Osteocyte (in vitro differentiated cells): ENCODE measurements at places on chromosomes 16 and 17. TPM values are rescaled to one million over a fixed set of nuclear protein-coding genes. Genes with fewer than 3 reads are reported as not detected.

CACNG1 gene
- not detected in 2 replicates for total RNA-seq

COG7 gene
- 25.4 and 26.1 TPM in 2 replicates for total RNA-seq

PRAC1 gene
- total RNA-seq, result not detected in 2 replicates

TUBG2 gene
- 32.8 and 33.3 TPM in 2 replicates for total RNA-seq

SLFN13 gene
- 6.4 and 9.0 TPM in 2 replicates for total RNA-seq

PDE6G gene
- total RNA-seq, result 0.83 and 0.84 TPM in 2 replicates

RBFOX1 gene
- not detected in 2 replicates for total RNA-seq

SYCE1L gene
- 4.1 and 5.5 TPM in 2 replicates for total RNA-seq

BAHCC1 gene
- 55.7 and 57.0 TPM in 2 replicates for total RNA-seq

FBXO39 gene
- total RNA-seq, result not detected in 2 replicates

SMPD3 gene
- total RNA-seq, result not detected in 2 replicates

AANAT gene
- not detected in 2 replicates for total RNA-seq

DNA sequence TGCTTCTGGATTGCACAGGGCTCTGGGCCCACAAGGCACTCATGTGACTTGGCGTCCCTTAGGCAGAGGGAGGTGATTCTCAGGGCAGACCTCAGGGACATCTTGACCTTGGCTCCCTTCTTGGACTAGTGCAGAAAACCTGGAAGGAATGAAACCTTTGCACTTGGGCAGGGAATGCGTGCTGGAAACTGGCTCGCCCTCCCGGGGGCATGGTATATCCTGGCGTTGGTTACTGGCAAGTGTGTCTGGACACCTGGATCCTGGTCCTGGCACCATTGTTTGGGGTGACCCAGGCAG lies 63.5 kb upstream of the LGALS9 start:
- no peak overlapping the region for H3K4me3 ChIP-seq
- H3K36me3 ChIP-seq, result peaks cover 2% of the 10 kb centered on the region
- DNase-seq, result no peak

- H3K27ac ChIP-seq, result no peak overlapping the region
- peaks cover 6% of the 10 kb centered on the region for H3K27me3 ChIP-seq
- H3K36me3 ChIP-seq, result no peaks in the 10 kb centered on the region
- H3K4me3 ChIP-seq, result peak overlapping the region; percentile 45
- H3K4me1 ChIP-seq, result peaks cover 11% of the 10 kb centered on the region
Observed at GRCh38 chr17:12973496-12974004, 44.3 kb downstream of the ELAC2 start.

DNA sequence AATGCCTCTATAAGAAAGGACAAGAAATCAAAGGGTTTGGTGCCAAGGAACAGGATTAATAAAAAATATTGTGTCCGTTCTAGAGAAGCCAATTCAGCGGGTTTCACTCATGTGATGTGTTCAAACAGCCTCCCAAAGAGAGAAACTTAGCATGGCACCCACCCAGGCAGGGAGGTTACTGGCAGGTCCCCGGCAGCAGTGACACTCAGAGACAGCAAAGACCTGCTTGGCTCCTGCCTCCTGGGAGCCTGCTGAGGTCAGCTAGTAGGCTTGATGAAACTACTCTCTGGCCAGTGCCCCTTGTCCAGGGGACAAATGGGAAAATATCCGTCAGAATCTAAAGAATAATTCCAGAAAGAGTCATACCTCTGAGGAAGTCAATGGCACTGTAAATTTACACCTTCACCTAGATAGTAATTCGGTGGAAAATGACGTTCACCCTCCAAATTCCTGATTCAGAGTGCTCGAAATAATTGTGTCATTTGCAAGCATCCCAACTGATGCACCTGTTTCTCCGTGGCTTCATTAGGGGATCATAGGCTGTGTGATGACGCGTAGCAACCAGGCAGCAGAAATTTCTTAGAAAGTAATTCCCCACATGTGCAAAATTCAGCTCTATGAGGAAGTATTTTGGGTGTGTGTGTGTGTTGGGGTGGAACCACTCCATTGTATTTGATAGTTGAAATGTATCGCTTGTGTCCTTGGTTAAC lies 481.5 kb upstream of the ZFHX3 start:
- peaks cover 18% of the 10 kb centered on the region for H3K27me3 ChIP-seq
- no peak for DNase-seq
- H3K36me3 ChIP-seq, result no peaks in the 10 kb centered on the region
- no peak overlapping the region for H3K4me3 ChIP-seq

- H3K4me3 ChIP-seq, result no peak overlapping the region
- no peak for DNase-seq
- no peaks in the 10 kb centered on the region for H3K4me1 ChIP-seq
Observed at GRCh38 chr16:52584354-52585320, 37.7 kb upstream of the TOX3 start.

DNA sequence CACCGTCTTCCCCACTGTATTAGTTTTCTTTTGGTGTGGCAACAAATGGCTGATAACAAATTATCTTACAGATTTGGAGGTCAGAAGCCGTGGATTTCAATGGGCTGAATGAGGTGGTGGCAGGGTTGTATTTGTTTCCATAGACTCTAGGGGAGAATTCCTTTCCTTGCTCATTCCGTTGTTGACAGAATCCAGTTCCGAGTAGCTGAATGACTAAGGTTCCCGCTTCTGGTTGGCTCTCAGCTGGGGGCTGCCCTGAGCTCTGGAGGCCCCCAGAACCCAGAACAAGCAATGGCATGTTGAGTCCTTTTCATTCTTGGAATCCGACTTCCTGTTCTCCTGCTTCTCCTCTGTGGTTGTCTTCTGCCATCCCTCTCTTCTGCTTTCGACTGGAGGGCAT lies 280.4 kb downstream of the SNX29 start:
- DNase-seq, result no peak
- peaks cover 4% of the 10 kb centered on the region for H3K36me3 ChIP-seq
- peaks cover 7% of the 10 kb centered on the region for H3K4me1 ChIP-seq
- H3K27ac ChIP-seq, result no peak overlapping the region

DNA sequence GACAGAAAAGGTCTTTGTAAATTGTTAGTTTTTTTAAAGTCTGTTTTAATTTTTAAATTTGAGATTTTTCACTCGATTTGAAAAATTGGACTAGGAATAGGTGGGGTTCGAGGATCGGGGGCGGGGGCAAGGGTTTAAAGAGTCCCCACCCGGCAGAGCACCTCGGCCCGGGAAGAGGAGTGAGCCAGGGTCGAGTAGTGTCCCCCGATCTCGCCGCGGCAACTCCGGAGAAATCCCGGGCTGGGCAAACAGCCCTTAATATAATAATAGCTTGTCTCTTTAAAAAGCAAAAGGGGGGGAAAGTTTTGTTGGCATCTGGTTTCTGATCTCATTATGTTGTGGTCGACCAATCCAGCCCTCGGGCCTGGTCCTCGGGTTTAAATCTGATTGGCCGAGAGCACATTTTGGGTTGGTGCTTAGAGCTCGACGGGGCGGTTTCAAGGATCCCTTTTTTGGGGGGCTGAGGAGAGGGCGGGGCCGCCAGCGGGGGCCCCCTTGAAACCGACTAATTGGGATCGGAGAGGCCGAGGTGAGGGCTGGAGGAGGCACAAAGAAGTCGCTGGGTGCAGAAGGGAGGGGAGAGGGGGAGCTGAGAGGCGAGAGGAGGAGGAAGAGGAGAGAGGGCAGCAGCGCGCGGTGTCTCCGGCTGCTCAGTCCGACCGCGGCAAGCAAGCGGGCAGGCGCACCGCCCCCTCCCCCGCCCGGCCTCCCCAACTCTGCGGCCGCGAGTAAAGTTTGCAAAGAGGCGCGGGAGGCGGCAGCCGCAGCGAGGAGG lies at the start of gene FZD2:
TSS of gene FZD2 (plus strand) at position 653 of the 775 bp plus-strand sequence. CDS start 205 bp downstream, outside the sequence.
- H3K27ac ChIP-seq, result peak within 1 kb of the TSS; percentile 99
- H3K36me3 ChIP-seq, result peaks cover 35% of the 10 kb centered on the region
- H3K4me1 ChIP-seq, result peaks cover 45% of the 10 kb centered on the region
- H3K4me3 ChIP-seq, result peak within 1 kb of the TSS; percentile 98
- DNase-seq, result peak; percentile 98
- no peaks in the 10 kb centered on the region for H3K27me3 ChIP-seq

DNA sequence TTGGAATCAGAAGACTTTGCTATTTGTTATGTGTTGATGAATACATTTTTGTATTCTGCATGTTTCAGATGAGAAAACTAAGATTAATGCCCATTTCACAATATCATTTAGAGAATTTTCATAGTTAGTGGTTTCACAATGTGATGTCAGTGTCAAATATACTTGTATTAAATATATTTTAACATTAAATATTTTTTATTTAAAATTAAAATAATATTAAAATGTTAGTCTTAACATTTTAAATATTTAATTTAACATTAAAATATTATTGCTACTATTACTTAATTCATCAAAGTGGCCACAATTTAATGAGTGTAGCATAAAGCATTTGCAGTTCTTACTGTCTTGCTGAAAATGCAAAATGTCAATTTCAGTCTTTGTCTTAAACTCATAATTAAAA lies 478.8 kb downstream of the KCNJ2 start:
- DNase-seq, result no peak
- H3K36me3 ChIP-seq, result no peaks in the 10 kb centered on the region

- H3K27me3 ChIP-seq, result no peaks in the 10 kb centered on the region
- no peak for DNase-seq
- H3K36me3 ChIP-seq, result peaks cover 19% of the 10 kb centered on the region
- peaks cover 26% of the 10 kb centered on the region for H3K4me1 ChIP-seq
- H3K4me3 ChIP-seq, result no peak overlapping the region
Observed at GRCh38 chr17:49835472-49835871, 12.4 kb downstream of the TAC4 start.

DNA sequence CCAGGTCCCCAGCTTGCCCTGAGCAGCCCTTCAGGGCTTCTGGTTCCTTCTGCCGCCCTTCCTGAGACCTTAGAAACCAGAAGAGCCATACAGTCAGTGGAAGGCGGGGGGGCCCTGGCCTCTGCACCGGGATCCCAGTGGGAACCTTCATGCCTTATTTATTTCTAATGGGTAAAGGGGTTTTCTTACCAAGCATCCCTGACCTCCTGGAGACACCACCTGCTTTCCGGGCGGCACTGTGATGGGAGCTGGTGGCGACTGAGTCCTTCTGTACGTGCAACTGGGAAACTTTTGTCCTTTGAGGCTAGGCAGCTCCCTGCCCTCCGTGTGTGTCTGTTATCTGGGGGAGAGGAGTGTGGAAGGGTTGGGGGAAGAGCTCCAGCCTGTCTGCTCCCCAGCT lies 7.2 kb upstream of the MRPL58 start:
- no peak overlapping the region for H3K4me3 ChIP-seq
- H3K27ac ChIP-seq, result no peak overlapping the region
- H3K27me3 ChIP-seq, result no peaks in the 10 kb centered on the region
- peaks cover 12% of the 10 kb centered on the region for H3K36me3 ChIP-seq
- H3K4me1 ChIP-seq, result no peaks in the 10 kb centered on the region
- DNase-seq, result no peak

- peak; percentile 78 for DNase-seq
- H3K4me3 ChIP-seq, result no peak overlapping the region
- H3K4me1 ChIP-seq, result no peaks in the 10 kb centered on the region
- no peaks in the 10 kb centered on the region for H3K27me3 ChIP-seq
- H3K27ac ChIP-seq, result no peak overlapping the region
- H3K36me3 ChIP-seq, result no peaks in the 10 kb centered on the region
Observed at GRCh38 chr16:10684511-10685151, 10.1 kb downstream of the TEKT5 start.

DNA sequence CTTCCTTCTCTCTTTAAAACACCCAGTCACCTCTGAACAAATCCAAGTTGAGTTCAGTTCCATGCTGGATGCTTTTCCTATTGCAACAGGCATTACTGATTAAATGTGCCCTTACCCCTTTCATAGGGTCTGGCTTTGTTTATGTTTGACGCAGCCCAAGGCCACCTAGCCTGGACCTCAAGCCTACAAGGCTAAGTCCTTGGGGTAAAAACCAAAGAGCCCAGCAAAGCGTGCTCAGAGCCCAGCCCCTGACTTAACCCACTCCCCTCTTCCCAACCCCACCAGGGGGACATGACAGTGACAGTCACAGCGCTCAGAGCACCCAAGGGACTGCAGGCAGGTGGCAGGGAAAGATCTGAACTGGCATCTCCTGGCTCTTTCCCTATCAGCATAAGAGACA lies 200.6 kb downstream of the XYLT1 start:
- no peak overlapping the region for H3K4me3 ChIP-seq
- no peak for DNase-seq
- no peak overlapping the region for H3K27ac ChIP-seq
- H3K36me3 ChIP-seq, result no peaks in the 10 kb centered on the region
- peaks cover 15% of the 10 kb centered on the region for H3K4me1 ChIP-seq

DNA sequence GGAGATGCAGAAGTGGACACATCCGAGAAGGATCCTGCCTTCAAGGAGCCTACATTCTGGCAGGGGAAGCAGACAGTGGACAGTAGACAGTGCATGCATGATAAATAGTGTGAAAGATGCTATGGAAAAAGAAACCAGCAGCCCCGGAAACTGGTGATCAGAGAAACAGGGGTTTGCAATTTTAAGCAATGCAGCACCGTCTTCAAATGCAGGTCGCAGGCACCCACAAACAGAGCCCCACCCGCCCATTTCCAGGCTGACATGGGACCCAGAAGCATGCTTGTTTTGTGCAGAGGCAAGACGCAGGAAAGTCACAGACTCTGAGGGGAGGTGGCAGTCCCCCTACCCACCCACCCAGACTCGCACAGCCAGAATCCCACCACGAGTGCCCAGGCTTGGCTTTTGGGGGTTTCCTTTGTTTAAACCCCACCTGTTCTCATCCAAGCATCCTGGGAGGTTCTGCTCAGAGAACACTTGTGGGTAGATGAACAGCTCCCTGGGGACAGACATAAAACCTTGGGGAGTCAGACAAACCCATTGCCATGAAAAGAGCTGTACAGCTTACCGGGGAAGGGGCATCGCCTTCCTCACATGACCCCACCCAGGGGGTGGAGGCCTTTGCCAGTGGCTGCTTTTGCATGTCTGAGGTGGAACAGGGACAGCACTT lies 114.3 kb downstream of the MGAT5B start:
- no peak overlapping the region for H3K4me3 ChIP-seq
- no peak for DNase-seq
- no peaks in the 10 kb centered on the region for H3K36me3 ChIP-seq
- no peaks in the 10 kb centered on the region for H3K4me1 ChIP-seq
- H3K27me3 ChIP-seq, result peaks cover 20% of the 10 kb centered on the region

DNA sequence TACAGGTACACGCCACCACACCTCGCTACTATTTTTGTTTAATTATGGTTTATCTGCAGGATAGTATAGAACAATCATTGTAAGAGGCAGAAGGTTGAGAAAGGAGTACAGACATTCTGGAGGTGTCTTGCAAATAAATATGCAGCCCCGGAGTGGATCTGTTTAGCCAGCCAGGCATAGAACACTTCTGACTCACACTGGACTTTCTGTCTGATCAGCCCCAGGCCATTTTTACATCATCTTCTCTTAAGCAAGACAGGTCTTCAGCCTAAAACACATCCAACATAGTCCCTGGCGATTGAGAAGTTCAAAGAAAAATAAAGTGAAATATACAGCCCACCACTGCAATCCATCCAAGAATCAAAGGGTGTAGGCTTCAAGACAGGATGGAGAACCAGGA lies 81.4 kb downstream of the XYLT1 start:
- no peaks in the 10 kb centered on the region for H3K36me3 ChIP-seq
- H3K4me3 ChIP-seq, result no peak overlapping the region
- DNase-seq, result no peak

GRCh38 chr17:48732688-48733629 lies 4.4 kb upstream of the HOXB13 start:
- H3K36me3 ChIP-seq, result peaks cover 3% of the 10 kb centered on the region
- H3K4me1 ChIP-seq, result peaks cover 20% of the 10 kb centered on the region
- H3K4me3 ChIP-seq, result peak overlapping the region; percentile 52
- peaks cover 96% of the 10 kb centered on the region for H3K27me3 ChIP-seq

GRCh38 chr16:27853651-27854050 lies 209.9 kb downstream of the GSG1L start:
- no peak overlapping the region for H3K27ac ChIP-seq
- H3K4me3 ChIP-seq, result no peak overlapping the region
- H3K4me1 ChIP-seq, result no peaks in the 10 kb centered on the region
- H3K36me3 ChIP-seq, result no peaks in the 10 kb centered on the region
- H3K27me3 ChIP-seq, result peaks cover 13% of the 10 kb centered on the region

- no peak for DNase-seq
- H3K4me3 ChIP-seq, result no peak overlapping the region
- peaks cover 2% of the 10 kb centered on the region for H3K36me3 ChIP-seq
- no peaks in the 10 kb centered on the region for H3K4me1 ChIP-seq
- H3K27me3 ChIP-seq, result peaks cover 1% of the 10 kb centered on the region
Observed at GRCh38 chr16:85707528-85708095, 18.9 kb upstream of the GINS2 start.
